Stimulated activated CD4-positive, alpha-beta T cell treated with anti-CD3 and anti-CD28 coated beads, Interleukin-15, amount 100 ng/mL, for 24 hours (primary cell): ENCODE measurements at places on chromosomes 16 and 17.
A peak's percentile ranks its signal among the peaks of the same experiment; 100 is the strongest.

GRCh38 chr17:58531661-58532554 is 17.5 kb upstream of the MTMR4 start:
- peak; percentile 72 for DNase-seq

DNA sequence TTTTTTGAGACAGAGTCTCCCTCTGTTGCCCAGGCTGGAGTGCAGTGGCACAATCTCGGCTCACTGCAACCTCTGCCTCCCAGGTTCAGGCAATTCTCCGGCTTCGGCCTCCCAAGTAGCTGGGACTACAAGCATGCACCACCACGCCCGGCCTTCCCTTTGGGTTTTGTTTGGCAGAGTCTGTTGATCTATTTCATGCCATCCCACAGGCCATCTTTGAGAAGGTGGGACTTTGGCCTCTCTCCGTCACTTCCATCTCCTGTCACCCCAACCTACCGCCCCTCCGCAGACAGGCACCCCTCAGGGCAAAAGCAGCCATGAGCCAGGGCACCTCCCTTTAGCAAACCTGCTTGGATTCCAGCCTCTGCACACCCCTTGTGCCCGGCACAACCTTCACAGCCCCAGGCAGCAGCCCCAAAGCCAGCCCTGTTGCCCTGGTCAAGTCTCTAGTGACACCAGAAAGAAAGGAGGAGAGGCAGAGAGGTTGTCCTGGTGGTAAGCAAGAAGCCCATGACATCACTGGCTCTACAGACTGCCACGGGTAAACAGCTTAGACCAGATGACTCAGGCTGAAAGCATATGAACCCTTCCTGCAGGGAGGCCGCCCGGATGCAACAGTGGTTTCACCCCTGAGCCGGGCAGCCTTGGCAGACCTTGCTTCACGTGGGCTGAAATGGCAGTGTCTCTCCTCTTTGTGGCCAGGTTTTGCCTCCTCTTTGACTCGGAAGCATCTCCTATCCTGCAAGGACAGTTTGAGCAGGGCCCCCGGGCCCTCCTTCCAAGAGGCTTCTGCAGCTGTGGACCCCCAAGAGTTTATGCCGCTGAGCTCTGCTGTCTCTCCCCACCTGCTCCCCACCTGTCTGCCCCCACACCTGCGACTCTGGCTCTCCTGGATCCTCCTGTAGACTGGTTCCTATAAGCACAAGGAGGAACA is 8.1 kb upstream of the TIMP2 start:
- peak; percentile 62 for DNase-seq

DNA sequence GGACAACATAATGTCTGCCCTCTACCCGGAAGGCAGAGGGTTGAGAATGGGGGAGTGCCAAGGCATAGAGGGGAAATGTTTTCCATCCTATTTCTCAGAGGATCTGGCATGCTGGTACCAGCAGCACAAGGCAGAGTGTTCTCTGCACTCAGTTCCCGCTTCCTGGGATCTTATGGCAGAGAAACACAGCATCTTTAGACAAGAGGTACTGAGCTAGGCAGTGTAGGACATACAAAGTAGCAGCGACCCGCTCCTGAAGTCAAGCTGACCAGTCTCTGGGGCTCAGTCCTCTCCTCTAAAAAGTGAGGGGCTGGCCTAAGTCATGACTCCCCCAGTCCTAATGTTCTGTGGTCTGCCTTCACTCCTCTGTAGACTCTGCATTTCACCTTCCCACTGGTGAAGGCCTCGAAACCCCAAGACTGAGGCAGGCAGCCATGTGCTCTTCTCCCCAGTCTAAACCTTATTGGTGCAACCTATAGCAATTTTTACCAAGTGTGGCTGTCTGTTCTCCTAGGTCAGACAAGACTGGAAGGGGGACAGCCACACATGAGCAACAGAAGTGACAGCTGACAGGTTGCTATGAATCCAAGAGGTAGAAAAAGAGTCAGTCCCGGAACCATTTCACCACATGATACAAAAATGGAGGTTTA is 11.3 kb upstream of the TSPOAP1 start:
- DNase-seq = peak; percentile 45

DNA sequence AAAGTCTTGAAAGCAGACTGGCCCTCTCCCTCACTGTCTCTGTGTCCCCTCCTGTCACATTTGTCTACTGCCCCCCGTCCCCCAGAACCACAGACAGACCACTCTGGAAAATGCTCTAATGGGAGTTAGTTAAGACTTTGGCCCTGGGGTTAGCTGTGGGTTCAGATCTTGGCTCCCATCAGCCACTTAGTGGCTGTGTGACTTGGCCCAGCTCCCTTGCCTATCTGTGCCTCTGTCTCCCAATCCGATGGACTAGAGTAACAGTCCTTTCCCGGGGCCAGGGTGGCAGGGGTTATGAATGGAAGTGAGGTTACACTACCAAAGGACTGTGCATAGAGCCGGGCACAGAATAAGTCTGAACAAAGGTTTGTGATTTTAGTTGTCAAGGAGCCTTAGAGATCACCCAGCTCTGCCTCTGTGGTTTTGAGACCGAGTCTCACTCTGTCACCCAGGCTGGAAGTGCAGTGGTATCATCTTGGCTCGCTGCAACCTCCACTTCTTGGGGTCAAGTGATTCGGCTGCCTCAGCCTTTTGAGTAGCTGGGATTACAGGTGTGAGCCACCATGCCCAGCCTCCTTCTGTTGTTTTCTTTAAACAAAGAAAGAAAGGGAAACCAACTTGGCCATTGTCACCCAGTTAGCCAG is 23.7 kb downstream of the PPL start:
- no peak for DNase-seq

- no peak for DNase-seq
These were observed 32.0 kb downstream of the LMF1 start for GRCh38 chr16:938752-939151.

- no peak for DNase-seq
These were observed 35.8 kb downstream of the CPD start for GRCh38 chr17:30414486-30414885.

DNA sequence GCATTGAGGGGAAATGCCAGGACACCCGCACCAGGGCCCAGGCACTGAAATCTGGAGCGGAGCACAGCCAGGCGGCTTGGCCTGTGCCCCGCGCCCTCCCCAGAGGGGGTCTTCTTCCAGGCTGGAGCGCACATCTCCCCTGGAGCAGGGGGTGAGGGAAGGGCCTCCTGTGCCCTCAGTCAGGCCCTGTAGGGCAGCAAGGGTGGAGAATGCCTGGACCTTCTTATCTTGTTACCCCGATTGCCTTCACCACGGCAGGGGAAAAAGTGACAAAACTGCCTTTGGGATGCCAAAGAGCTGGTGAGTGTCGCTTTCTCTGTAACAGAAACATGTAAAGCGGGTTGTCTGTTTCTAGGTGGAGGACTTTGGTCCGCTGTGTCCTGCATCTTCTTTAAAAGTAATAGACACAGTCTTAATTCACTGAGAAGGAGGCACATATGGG is 48.3 kb upstream of the BAHCC1 start:
- no peak for DNase-seq

GRCh38 chr17:15119968-15120367 is 145.2 kb downstream of the PMP22 start:
- no peak for DNase-seq

DNA sequence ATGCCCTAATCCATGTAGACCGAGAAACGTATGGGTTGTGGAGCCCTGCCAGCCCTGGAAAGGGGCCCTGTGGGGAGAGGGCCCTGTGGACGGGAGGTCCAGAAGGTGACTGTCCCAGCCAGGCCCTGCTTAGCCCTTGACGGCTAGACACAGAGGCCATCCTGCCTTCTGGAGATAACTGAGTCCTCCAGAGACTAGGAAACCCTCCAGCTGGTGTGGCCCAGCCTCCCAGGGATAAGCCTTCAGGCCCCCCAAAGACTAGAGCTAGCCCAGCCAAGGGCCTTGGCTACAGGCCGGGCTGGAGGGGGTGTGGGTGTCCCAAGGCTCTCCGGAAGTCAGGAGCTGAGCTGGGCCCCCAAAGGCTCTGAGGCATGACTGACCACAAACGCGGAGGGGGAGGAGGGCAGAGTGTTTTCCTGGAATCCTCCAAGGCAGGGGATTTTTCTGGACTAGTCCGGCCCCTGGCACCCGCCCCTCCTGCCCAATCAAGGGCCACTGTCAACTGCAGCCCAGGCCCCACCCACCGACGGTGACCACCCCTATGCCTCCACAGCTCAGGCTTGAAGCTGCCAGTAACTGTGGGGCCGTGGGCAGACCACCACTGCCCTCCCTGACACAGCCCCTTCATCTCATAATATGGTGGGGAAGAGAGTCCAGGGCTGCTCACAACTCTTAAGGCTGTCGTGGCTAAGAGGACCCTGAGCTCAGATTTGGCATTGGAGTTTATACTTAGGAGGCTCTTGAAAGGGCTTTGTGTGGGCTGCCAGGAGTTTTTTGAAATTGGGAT is 885 bp upstream of the VASN start:
- no peak for DNase-seq

DNA sequence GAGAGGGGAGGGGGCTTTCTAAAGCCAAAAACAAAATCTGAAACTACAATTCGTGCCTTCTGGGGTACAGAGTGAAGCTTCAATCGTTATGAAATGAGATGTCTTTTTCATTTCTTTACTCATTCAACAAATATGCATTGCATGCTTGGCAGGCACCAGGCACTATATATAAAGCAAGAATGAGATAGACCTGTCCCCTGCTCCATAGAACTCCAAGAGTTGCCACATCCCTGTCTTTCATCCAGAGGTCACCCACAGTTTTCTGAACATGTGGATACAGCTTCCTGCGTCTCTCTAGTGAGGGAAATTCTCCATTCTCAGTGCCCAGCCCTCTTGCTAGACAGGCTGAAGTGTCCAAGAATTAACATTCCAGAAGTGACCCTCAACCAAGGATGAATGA is 343.2 kb upstream of the MAF start:
- no peak for DNase-seq

GRCh38 chr17:55492781-55493341 is 18.4 kb downstream of the SMIM36 start:
- DNase-seq = no peak

GRCh38 chr17:6145946-6146345 is 75.8 kb downstream of the WSCD1 start:
- peak; percentile 5 for DNase-seq

- DNase-seq = no peak
These were observed 1.2 kb downstream of the TNFRSF17 start for GRCh38 chr16:11966173-11966572.

- DNase-seq = no peak
These were observed 6.2 kb upstream of the AGRP start for GRCh38 chr16:67489401-67490083.

DNA sequence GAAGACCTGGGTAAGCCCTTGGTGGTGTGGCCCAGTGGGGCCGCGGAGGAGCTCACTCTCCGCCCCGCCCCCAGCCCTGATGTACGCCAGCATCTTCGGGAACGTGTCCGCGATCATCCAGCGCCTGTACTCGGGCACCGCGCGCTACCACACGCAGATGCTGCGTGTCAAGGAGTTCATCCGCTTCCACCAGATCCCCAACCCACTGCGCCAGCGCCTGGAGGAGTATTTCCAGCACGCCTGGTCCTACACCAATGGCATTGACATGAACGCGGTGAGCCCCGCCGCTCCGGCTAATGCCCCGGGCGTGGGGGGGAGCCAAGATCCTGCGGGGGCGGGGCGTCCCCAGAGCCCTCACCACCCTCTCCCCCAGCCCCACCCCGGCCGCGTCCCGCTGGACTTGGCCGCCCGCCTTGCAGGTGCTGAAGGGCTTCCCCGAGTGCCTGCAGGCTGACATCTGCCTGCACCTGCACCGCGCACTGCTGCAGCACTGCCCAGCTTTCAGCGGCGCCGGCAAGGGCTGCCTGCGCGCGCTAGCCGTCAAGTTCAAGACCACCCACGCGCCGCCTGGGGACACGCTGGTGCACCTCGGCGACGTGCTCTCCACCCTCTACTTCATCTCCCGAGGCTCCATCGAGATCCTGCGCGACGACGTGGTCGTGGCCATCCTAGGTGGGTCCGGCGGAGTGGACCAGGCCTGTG is 12.1 kb upstream of the DCAF7 start:
- peak; percentile 32 for DNase-seq

DNA sequence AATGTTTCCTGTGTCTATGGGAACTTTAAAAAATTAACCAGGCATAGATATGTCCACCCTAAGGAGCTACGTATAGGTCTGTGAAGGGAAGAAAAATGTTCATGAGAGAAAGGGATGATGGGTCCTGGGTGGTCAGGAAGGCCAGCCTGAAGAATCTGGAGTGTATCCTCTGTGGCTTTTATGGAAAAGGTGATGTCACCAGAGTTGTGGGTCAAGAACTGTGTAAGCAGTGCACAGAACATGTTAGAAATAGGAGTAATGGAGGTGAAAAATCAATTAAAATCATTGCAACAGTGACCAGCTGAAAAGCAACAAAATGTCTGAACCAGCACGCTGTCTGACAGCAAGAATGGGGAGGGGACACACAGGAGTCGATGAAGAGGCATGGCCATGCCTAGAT is 68.5 kb downstream of the USP31 start:
- DNase-seq = no peak

GRCh38 chr16:30049871-30050270 is 15.7 kb upstream of the ALDOA start:
- no peak for DNase-seq

- DNase-seq = no peak
These were observed 92.2 kb downstream of the TUBD1 start for GRCh38 chr17:59800530-59800942.

- peak; percentile 18 for DNase-seq
These were observed 199.1 kb upstream of the GSE1 start for GRCh38 chr16:85413691-85414663.

- no peak for DNase-seq
These were observed 70.7 kb upstream of the PLCG2 start for GRCh38 chr16:81708266-81709015.
